ENCODE measurements at places on chromosomes 7 and 10. TPM values are rescaled to one million over a fixed set of nuclear protein-coding genes. Genes with fewer than 3 reads are reported as not detected.
A peak's percentile ranks its signal among the peaks of the same experiment; 100 is the strongest.

DNA sequence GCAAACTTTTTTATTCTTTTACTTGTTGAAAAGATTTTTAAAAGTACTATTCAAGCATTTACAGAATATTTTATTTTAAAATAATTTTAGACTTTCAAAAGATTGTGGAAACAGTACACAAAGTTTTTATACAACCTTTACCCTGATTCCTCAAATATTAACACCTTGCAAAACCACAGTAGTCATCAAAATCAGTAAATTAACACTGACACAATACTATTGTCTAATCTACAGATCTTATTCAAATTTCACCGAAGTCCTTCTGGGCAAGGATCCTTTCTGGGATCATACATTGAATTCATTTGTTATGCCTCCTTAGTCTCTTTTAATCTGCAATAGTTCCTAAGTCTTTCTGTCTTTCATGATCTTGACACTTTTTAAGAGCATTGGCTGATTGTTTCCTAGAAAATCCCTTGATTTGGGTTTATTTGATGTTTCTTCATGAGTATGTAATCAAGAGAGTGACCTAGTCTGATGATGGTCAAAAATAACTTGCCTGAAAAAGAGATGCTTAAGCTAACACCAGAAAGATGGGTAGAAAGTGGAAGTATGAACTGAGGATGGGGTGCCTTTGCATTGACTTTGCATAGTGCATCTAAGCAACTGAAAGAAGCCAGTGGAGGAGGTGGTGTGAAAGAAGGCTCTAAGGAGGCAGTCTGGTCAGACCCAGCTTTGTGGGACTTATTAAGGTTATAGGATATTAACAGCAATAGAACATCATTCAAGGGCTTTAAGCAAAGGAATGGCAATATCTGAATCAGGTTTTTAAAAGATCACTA, 9.7 kb downstream of the STAMBPL1 start:
- DNase-seq: no peak

- DNase-seq: no peak
Observed at GRCh38 chr10:131618587-131619267, 282.1 kb upstream of the PPP2R2D start.

The FAM149B1 gene
- total RNA-seq: 44.9 TPM

DNA sequence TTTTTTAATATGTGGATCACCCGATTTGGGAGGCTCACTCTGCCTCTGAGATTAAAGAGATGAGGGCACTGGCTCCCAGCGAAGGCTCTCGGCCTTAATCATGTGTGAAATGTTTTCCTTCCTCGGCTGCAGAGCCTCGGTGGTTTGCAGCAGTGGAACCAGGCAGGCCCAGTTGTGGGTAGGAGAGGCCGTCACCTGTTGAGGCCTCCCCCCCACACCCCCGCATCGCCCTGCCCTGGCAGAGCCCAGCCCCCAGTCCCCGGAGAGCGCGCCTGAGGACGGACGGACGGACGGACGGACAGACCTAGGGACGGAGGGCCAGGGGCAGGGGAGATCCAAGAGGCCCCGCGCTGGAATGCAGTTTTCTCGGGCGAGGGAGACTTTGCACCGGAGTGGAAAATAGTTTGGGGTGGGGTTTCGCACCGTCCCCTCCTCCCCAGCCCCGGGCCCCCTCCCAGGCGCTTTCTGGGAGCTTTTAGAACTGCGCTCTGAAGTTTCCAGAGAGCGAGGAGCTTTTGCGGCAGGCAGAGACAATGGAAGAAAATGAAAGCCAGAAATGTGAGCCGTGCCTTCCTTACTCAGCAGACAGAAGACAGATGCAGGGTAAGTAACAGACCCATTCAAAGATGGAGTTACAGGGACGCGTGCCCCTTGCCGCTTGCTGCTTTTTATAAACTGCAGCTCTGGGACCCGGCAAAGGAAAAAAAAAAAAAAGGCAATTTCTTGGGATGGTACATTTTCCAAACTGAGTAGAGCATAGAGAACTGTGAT, at the start of gene KIAA1217:
Gene KIAA1217, plus strand, starts transcription at position 478 of the 771 bp plus-strand sequence. Its CDS starts 56 bp downstream, at position 534.
- peak; percentile 63 for DNase-seq

DNA sequence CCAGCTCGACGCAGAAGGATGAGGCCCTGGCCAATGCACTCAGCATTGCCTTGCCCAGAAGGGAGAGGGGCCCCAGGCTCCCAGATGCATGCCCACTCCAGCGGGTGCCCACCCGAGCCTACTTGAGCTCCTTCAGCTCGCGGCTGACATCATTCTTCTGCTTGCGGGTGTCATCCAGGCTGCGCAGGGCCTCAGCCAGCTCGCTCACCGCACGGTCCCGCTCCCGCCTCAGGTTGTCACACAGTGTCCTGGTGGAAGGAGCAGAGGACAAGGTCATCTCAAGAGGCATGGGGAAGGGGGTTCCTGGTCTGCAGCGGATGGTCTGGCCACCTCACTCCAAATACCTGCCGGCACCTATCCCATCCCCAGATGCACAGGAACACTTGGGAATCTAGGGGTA, 92.8 kb downstream of the DLG5 start:
- DNase-seq: no peak

The IQCE gene
- 7.7 TPM for total RNA-seq

- no peak for DNase-seq
Observed at GRCh38 chr10:34046506-34047034, 712.1 kb upstream of the NRP1 start.

- DNase-seq: peak; percentile 73
Observed at GRCh38 chr7:1054861-1055450, 10.6 kb downstream of the GPR146 start.

The DRGX gene
- not detected for total RNA-seq

- DNase-seq: no peak
Observed at GRCh38 chr10:93710333-93710909, 8.0 kb upstream of the FRA10AC1 start.

- no peak for DNase-seq
Observed at GRCh38 chr7:128872394-128872824, 9.8 kb downstream of the ATP6V1F start.

The OR2A12 gene
- not detected for total RNA-seq

The PNLIP gene
- total RNA-seq: not detected

The TMEM213 gene
- total RNA-seq: not detected

The FOXI2 gene
- total RNA-seq: not detected

- DNase-seq: peak; percentile 38
Observed at GRCh38 chr7:17524746-17525145, 226.3 kb downstream of the AHR start.

GRCh38 chr7:128894101-128894440, 16.4 kb downstream of the KCP start:
- no peak for DNase-seq

The MMD2 gene
- total RNA-seq: not detected

DNA sequence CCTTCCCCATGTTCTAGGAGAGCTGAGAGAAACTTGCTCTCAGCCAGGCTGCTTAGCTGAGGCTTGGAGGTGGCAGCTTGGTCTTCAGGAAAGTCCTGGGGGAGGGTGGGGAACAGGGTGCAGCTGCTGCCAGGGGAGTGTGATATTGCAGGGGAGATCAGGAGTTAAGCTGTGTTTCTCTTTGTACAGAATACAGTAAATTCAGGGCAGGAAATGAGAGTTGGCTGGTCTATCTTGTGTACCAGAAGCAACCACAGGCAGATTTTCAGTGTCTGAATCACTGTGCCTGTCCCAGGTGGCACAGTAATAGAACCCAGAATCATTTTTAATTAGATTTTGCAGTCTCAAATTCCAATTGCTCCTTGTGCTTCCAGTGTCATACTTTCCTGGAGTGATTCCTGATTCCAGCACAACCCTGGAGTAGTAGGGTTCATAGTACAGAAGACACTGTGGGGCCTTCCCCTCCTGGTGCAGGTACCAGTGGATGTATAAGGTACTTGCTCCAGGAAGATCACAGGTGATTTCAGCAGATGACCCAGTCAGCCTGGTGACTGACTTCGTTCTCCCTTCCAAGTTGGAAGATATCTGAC, 94.0 kb upstream of the TARP start:
- DNase-seq: no peak

- DNase-seq: no peak
Observed at GRCh38 chr7:39099146-39099545, 121.4 kb downstream of the POU6F2 start.

DNA sequence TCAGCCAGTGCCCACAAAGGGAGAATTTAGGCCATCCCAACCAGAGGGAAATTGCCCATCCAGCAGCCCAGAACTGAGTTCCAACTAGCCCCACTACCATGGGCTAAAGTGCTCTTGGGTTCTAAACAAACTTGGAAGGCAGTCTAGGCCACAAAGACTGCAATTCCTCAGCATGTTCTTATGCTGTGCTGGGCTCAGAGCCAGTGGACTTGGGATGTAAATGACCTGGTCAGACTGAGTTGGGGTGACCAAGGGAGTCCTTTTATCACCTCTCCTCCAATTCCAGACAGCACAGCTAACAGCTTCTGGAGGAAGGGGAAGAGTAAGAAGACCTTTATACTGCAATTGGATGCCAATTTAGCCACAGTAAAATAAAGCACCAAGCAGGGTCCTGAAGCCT, 607.2 kb upstream of the KCND2 start:
- peak; percentile 38 for DNase-seq

- no peak for DNase-seq
Observed at GRCh38 chr10:60346661-60347060, 43.0 kb downstream of the ANK3 start.

- DNase-seq: peak; percentile 24
Observed at GRCh38 chr7:16465469-16466361, at the start of gene SOSTDC1. Gene SOSTDC1, minus strand, starts transcription at chr7:16465738. Its CDS starts 70 bp downstream, at chr7:16465668.

DNA sequence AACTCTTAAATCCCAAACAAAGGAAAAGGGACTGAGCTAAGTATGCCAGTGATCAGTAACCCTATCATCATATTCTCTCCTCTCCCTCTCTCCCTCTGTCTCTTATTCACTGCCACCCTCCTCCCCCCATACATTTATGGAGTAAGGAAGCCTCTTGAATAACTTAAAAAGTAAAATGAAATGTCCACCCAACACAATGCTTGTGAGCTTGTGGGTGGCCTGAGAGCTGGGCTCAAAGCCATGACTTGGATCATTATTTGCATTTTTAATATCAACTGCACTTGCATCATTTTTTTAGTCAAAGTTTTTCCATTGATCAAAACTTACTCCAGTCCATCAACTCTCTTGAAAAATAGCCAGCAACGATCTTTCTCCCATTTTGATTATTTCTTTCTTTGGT, 46.8 kb downstream of the FAM107B start:
- no peak for DNase-seq

The PDE6C gene
- total RNA-seq: not detected

- DNase-seq: no peak
Observed at GRCh38 chr10:103839872-103840739, 15.3 kb downstream of the SH3PXD2A start.

The FAM241B gene
- 0.26 TPM for total RNA-seq

- no peak for DNase-seq
Observed at GRCh38 chr10:115136616-115137015, 43.5 kb downstream of the ATRNL1 start.

Data from fibroblast of lung (primary cell).